ENCODE measurements at places on chromosomes 2 and 18.

GRCh38 chr2:219475697-219476651 is 22.7 kb upstream of the GMPPA start:
- DNase-seq: peak; percentile 87

- no peak for DNase-seq
These were observed 65.4 kb downstream of the SMAD7 start for GRCh38 chr18:48885266-48885923.

- DNase-seq: no peak
These were observed 210.7 kb downstream of the MTX2 start for GRCh38 chr2:176479961-176480360.

DNA sequence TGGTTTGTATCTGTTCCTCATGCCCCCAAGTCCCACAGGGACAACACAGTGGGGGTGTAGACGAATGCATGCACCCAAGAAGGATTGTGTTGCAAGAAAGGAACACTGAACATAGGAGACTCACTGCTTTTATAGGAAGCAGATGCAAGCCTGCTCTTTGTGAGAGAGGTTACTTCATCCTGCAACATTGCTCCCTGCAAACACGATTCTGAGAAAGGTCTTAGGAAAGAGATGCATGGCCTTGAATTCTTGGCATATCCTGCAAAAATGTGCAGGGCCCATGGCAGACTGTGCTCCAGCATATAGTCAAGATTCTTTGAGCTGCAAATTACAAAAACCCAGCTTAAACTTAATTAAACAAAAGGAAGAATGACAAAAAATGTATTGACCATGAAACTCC is 312.2 kb upstream of the MGAT5 start:
- no peak for DNase-seq

DNA sequence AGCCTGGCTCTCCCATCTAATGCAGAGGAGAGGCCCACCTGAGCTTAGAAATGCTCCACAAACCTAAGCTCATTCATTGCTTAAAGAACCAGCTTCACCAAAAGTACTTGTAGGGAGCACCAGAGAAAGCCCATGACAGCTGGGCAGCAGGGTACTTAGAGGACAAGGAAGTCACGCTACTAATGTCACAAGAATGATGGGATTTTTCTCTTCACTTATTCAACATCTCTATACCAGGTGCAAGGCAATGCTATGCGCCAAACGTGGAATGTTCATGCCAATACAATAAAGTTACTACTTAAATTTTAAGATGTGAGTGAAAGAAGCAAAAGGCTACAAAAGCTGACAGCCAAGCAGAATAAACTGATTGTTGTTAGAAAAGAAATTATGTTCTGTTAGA is 36.0 kb downstream of the LONRF2 start:
- no peak for DNase-seq

GRCh38 chr2:235746257-235746934 is 252.6 kb downstream of the AGAP1 start:
- DNase-seq: peak; percentile 82

GRCh38 chr2:11582612-11582861 is 48.7 kb downstream of the GREB1 start:
- DNase-seq: no peak

DNA sequence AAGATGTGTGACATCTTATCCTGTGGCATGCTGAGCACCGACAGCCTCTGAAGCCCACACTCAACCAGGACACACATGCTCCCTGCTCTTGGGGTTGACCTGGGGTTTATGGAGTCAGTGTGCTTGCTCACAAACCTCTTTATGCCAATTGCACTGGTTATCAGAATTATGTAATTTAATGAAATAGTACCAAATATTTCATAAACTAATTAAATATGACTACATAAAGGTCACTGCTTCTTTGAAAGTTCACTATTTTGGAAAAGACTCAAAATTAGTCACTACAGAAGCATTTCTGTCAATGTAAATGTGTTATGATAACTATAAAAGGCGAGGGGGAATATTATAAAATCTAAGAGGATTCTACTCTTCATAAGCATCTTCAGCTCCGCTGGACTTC is 76.7 kb downstream of the FHOD3 start:
- DNase-seq: no peak

DNA sequence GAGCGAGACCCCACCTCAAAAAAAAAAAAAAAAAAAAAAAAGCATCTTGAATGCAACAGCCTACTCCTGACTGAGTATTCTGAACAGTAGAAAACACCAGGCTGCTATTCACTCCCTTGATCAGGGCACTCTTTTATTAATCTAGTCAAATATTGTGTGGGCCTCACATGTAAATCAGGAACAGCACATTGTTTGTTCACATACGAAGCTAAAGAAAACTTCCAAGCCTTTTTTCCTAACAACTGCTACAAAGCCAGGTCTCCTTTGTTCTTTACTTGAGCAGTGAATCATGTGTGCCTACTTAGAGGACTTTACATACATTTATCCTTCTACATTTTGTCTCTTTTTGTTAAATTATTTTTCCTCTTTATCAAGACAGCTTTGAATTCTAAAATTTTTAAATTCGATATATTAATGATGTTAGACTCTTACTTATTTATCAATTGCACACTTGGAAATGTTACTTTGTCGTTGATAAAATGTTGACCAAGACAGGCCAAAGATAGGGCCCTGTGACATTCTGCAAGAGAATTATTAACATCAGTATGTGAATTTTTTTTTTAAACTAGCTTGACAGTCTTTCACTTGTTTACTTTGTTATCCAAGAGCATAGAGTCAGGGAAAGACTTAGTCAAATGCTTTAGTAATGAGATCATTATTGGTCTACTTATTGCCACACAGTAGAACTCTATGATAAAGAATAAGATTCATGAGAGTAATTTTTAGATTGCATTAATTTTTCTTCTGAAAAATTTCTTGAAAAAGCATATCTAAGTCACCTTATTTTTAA is 13.2 kb downstream of the SPATS2L start:
- DNase-seq: no peak

GRCh38 chr2:186558512-186559276 is 31.2 kb upstream of the ITGAV start:
- DNase-seq: no peak

DNA sequence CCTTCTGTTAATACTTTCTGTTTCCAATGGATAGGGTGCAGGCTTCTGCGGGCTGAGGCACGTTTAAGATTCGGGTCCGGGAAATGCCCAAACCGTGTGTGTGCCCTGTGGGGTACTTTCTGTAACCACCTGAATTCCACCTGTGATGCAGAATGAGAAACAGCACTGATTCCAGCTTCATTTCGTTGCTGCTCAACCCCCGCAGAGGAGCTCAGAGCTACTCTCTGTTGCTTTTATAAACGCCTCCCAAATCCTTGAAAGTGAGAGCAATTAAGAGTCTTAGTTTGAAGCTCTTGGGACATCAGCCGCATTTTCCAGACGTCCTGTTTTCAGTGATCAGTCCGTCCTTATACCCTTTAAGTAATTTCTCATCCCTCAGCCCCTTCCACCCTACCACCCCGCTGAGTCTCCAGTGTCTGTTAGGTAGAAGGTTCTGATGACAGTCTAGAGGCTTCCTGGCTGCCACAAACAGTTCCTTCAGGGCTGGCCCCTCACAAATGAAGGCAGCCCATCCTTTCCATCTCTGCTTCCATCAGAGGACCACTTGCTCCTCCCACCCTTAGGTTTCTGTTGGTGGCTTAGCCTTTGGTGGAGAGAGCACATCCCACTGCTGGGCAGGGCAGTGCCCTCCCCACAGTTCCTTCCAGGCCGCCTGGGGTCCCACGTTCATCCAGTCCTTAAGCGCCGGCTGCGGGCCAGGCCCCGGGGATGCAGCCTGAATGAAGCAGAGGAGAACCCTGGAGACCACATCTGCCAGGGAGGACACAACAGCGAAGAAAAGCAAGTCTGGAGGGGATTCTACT is 230.1 kb downstream of the SEPTIN10 start:
- DNase-seq: no peak

- DNase-seq: no peak
These were observed 34.0 kb upstream of the SESTD1 start for GRCh38 chr2:179298666-179299065.

DNA sequence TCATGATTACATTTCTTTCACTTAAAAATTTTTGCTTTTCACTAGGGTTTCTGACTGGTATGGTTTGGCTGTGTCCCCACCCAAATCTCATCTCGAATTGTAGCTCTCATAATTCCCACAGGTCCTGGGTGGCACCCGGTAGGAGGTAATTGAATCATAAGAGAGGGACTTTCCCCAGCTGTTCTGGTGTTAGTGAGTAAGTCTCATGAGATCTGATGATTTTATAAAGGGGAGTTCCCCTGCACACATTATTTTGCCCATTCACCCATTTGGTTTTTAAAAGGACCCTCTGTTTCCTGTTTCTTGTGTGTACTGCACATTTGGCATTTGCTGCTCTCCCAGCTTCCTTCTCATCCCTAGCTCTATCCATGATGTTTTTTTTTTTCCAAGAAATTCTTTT is 27.8 kb upstream of the NETO1 start:
- no peak for DNase-seq

DNA sequence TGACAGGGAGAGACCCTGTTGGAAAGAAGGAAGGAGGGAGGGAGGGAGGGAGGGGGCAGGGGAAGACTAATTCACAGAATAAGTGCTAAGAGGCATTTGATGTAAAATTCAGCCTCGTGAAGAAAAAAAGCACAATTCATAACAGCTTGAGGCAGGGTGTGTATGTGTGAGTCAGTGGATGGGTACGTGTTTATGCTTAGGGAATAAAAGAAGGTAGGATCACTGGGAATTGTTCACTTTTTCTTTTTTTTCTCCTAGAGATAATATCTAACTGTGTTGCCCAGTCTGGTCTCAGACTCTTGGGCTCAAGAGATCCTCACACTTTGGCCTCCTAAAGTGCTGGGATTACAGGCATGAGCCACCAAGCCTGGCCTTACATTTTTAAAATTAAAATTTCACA is 39.2 kb downstream of the WDR33 start:
- no peak for DNase-seq

DNA sequence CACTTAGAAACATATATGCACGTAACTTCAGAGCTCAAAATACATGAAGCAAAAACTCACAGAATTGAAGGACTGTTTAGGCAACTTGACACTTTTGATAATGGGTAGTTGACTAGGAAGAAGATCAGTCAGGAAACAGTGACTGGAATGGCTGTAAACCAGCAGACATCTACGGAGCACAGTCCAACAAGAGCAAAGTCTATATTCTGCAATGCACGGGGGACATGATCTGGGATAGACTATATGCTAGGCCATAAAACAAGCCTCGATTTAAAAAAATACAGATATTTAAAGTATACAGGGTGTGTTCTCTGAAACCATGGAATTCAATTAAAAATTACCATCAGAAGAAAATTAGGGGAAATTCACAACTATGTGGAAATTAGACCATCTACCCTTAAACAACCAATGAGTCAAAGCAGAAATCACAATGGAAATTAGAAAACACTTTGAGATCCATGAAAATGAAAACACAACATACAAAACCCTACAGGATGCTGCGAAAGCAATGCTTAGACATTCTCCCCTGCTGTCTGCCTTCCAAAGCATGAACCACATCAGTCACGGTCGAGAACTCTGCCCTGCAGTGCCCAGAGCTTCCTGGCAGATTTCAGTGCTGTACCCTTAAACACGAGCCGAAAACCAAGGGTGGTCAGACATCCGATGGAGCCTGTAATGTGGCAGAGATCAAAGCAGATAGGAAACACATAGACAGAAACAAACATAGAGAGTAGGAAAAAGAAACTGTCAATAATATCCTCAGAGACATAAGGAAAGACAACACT is 651.9 kb upstream of the HS6ST1 start:
- no peak for DNase-seq

GRCh38 chr18:2172881-2173280 is 398.4 kb downstream of the METTL4 start:
- no peak for DNase-seq

- no peak for DNase-seq
These were observed 636.7 kb upstream of the ID2 start for GRCh38 chr2:8045081-8045614.

- DNase-seq: no peak
These were observed 51.3 kb upstream of the RND3 start for GRCh38 chr2:150538651-150539201.

DNA sequence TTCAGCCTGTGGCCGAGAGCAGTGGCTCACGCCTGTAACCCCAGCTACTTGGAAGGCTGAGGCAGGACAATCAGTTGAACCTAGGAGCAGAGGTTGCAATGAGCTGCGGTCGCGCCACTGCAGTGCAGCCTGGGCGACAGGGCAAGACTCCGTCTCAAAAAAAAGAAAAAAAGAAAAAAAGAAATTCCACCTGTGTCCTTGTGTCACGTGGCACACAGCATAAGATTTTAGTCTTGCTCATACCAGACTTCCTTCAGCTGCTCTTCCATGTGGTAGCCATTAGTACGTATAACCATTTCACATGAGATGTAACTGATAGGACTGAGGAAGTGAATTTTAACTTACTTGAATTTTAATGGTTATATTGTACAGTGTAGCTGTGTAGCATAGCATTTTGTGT is 4.0 kb downstream of the NOP58 start:
- DNase-seq: no peak

DNA sequence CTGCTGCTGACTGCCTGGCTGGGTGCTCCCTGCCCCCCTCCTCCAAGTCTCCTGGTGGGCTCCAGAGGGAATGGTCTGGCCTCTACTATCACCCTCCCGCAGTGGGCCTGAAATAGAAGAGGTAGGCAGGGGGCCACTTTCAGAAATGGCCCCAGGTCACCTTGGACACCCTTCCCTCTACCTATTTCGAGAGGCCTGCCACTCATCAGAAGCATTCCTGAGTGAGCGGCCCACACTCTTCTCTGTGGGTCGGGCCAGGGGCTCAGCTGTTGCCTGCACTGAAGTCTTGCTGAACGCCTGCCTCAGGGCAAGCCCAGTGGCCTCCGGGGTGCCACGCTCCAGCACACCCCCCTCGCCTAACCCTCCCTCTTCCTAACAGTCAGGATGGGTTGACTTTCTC is 124.9 kb downstream of the TNS1 start:
- no peak for DNase-seq

DNA sequence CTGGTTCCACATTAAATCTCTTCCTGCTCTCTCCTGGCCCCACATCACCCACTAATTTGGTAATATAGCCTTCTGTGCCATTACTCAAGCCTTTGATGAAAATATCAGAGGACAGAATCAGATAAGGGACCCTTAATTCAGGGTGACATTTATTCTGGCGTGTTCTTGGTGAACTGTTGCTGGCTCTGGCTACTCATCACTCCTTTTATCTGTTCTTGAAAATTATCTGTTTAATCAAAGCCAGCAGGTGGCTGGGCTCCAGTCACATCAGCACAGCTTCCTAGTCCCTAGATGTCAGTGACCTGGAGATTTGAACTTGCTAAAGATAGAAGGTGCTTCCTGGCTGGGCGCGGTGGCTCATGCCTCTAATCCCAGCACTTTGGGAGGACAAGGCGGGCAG is 26.9 kb upstream of the SLC35F6 start:
- DNase-seq: no peak

GRCh38 chr2:33266467-33266866 is 210.0 kb upstream of the RASGRP3 start:
- no peak for DNase-seq

DNA sequence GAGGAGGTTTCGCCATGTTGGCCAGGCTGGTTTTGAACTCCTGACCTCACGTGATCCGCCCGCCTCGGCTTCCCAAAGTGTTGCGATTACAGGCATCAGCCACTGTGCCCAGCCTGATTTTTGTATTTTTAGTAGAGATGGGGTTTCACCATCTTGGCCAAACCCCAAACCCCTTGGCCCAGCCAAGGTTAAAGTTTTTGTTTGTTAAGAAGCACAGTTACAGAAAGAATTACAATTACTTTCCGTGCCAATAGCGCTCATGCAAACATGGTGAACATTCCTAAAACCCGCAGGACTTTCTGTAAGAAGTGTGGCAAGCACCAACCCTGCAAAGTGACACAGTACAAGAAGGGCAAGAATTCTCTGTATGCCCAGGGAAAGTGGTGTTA is 26.1 kb downstream of the ITSN2 start:
- DNase-seq: no peak

GRCh38 chr2:222127660-222128059 is 171.1 kb downstream of the PAX3 start:
- no peak for DNase-seq

All from iPS-NIHi11 (cell line).